ENCODE measurements at places on chromosomes 16 and 17.

- no peak for DNase-seq
Observed at GRCh38 chr17:79674506-79675412, 56.0 kb upstream of the ENPP7 start.

- DNase-seq = no peak
Observed at GRCh38 chr17:64278614-64279013, 15.6 kb upstream of the TEX2 start.

DNA sequence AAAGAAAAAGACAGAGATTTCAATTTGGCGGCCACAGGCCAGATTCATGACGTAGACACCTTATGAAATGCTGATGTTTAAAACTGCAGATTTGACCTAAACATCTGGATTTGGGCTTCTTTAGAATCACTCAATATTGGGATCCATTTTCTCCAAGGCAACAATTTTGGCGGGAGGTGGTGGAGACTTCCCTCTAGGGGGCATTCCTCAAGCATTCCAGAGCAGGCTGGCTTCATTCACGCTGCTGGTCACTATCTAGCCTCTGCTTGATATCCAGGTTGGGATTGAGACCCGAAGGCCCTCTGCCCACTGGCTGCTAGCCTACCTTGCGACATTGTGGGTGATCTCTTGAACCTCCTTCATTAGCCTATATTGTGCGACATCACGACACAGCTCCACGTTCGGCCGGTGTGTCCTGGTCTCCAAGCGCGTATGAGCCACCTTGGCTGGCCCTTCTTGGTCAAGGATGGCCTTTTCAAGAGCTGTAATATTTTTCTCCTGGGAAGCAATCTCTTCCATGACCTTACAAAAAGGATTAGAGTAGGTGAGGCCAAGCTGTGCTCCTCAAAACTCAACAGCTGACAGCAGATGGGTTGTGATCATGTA lies 24.5 kb downstream of the FBXO39 start:
- no peak for DNase-seq

DNA sequence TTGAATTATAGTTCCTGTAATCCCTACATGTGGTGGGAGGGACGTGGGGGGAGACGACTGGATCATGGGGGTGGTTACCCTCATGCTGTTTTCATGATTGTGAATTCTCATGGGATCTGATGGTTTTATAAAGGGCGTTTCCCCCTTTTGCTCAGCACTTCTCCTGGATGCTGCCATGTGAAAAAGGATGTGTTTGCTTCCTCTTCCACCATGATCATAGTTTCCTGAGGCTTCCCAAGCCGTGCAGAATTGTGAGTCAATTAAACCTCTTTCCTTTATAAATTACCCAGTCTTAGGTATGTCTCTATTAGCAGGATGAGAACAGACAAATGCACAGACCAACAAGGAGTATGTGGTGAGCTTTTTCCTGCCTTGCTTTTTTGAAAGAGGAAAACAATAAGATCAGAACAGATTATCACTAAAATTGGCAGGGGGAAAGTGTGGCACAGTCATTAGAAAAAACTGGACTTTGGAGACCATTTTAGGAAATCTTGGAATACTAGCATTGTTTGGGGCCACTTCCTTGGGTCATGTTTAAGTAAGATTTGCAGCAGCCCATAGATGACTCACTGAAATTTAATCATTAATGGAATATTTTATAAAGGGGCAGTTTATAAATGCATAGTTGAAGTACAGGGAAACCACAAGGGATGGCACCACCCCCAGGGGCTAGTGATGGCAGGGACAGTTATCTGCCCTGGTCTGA lies 352.8 kb downstream of the CDH13 start:
- no peak for DNase-seq

DNA sequence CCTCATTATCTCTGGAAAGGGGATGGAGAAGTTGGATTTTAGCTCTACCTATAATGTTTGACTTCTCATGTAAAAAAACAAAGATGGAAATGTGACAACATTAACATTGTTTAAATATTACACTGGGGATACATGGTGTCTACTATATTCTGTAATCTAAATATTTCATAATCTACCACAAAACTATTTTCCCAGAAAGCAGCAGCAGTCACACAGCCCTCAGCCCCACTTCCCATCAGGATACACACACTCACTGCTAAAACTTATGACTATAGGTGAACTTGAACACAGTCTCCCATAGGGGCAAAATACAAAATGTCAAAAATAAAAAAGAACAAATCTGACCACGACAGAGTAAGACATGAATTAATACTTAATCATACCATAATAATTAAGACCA lies 95.7 kb downstream of the KANSL1 start:
- DNase-seq = no peak

DNA sequence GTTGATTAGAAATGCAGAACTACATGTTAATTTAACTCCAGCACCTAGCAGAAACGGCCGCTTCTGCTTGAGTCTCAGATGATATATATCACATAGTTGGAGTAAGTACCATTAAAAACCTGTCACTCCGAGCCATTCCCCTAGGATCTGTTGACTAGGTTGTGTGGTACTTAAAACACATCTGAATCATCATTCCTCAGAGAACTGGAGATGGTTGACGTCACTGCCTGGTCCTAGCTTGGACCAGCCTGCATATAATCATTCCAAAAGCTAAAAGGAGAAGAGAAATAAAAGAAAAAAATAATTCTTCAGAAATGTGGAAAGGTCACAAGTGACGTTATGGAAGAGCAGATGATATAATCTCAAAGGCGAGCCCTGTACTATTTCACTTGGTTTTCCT lies 31.3 kb upstream of the RASL10B start:
- no peak for DNase-seq

GRCh38 chr16:85134076-85134788 lies 22.0 kb upstream of the CIBAR2 start:
- no peak for DNase-seq

DNA sequence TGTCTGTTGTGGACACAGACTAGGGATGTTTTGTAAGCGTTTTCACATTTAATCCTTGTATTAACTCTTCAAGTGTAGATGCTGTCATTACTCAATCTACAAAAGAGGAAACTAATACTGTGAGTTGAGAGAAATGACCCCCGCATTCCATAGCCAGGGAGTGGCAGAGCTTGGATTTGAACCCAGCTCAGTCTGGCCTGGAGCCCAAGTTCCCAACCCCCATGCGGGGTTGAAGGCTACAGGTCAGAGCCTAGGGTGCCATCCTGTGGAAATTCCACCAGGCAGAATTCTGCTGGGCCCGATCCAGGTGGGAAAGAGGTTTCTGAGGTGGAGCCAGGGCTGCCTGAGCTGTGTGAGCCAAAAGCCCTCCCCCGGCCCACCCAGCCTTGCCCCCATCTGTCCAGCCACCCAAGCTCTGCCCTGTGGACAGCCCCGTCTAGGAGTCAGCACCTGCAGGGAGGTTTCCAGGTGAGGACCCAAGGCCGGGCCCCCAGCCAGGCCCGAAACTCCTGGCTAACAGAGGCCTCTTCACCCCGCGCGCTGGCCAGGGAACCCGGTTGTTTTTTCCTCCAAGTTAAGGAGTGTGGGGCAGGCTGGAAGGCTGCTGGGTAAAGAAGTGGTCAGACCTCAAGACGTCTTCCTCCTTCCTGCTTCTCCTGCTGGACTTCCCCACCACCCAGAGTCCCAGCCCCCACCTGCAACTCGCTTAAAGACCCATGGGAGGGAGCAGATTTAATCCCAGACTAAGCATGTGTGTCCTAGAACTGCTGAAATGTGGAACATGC lies 5.7 kb downstream of the MMP15 start:
- no peak for DNase-seq

DNA sequence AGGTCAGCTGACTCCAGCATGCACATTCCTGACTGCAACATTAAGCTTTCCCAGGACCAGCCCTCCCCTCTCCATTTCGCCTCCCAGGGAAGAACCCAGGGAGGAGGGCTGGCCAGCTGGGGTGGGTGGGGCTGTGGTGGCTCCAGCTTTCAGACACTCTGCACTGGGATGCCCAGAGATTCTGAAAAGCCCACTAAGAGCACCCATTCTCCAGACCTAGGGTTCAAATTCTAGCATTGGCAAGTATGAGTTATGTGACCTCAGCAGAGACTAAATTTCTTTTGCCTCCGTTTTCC lies 7.8 kb downstream of the DLX3 start:
- DNase-seq = no peak

GRCh38 chr17:51676691-51677487 lies 416.5 kb downstream of the UTP18 start:
- DNase-seq = no peak

- no peak for DNase-seq
Observed at GRCh38 chr16:66332634-66333610, 33.6 kb upstream of the CDH5 start.

Measured in brain (organoid and tissue), 16 donors.